ENCODE measurements at places on chromosomes 2 and 18. TPM values are rescaled to one million over a fixed set of nuclear protein-coding genes. Genes with fewer than 3 reads are reported as not detected.

The KLHL41 gene
- total RNA-seq: 0.38 TPM

The FOXI3 gene
- not detected for total RNA-seq

The SLC5A7 gene
- not detected for total RNA-seq

The COL4A4 gene
- total RNA-seq: 24.0 TPM

The IL1R1 gene
- total RNA-seq: 136 TPM

The WNT10A gene
- total RNA-seq: under 0.01 TPM

The CKAP2L gene
- total RNA-seq: 2.3 TPM

The SNORC gene
- 0.56 TPM for total RNA-seq

The GATA6 gene
- 35.0 TPM for total RNA-seq

The PSD4 gene
- total RNA-seq: 1.4 TPM

The BOK gene
- 20.1 TPM for total RNA-seq

The HEATR5B gene
- total RNA-seq: 27.9 TPM

The CENPA gene
- total RNA-seq: 17.4 TPM

The LHCGR gene
- not detected for total RNA-seq

The UBXN2A gene
- total RNA-seq: 12.5 TPM

The CHN1 gene
- total RNA-seq: 6.8 TPM

The TFCP2L1 gene
- 0.19 TPM for total RNA-seq

The CCDC150 gene
- total RNA-seq: 3.9 TPM

The TNS1 gene
- total RNA-seq: 273 TPM

The RPIA gene
- total RNA-seq: 7.5 TPM

The FAM124B gene
- total RNA-seq: 0.38 TPM

The DPYSL5 gene
- not detected for total RNA-seq

The RNF152 gene
- 90.5 TPM for total RNA-seq

The LOXHD1 gene
- not detected for total RNA-seq

The SLC8A1 gene
- 131 TPM for total RNA-seq

The GALNT14 gene
- 1.7 TPM for total RNA-seq

The SLC9A4 gene
- total RNA-seq: not detected
